Myocyte (in vitro differentiated cells): ENCODE measurements at places on chromosomes 12 and 14.

- peak; percentile 92 for DNase-seq
These were observed 11.2 kb upstream of the PYGL start for GRCh38 chr14:50955373-50956043.

GRCh38 chr12:3035171-3035570 lies 42.0 kb upstream of the TSPAN9 start:
- peak; percentile 71 for DNase-seq

GRCh38 chr14:33539918-33540357 lies 410.9 kb downstream of the EGLN3 start:
- no peak for DNase-seq

DNA sequence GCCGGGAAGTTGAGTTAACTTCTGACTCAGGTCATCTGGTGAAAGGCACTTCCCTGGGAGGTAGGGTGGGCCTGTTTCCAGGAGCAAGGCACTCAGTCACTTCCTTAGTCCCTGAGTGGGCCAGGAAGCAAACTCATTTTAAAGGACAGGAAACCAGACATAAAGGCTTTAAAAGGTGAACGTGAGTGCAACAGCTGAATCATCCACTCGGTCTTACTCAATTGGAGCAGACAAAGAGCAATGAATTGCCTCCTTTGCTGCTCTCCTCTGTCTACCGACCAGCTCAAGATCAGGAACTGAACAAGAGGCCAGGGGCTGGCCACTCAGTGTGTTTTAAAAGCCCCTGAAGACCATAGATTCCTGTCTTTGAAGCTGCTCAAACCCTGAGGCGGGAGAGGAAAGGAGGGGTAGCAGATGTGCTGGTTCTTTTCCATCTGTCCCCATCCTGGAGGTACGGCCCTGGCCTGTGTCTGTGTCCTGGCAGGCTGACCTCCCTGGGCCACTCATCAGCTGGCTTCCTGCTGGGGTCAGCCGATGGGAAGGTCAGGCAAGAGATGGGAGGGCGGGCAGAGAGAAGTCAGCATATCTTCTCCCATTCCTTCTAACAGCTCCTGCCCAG lies 148.9 kb downstream of the PPM1H start:
- no peak for DNase-seq

GRCh38 chr12:120971299-120972180 lies 6.8 kb upstream of the HNF1A start:
- peak; percentile 67 for DNase-seq

- DNase-seq, result peak; percentile 49
These were observed 313.0 kb downstream of the NAV3 start for GRCh38 chr12:78143717-78144116.

DNA sequence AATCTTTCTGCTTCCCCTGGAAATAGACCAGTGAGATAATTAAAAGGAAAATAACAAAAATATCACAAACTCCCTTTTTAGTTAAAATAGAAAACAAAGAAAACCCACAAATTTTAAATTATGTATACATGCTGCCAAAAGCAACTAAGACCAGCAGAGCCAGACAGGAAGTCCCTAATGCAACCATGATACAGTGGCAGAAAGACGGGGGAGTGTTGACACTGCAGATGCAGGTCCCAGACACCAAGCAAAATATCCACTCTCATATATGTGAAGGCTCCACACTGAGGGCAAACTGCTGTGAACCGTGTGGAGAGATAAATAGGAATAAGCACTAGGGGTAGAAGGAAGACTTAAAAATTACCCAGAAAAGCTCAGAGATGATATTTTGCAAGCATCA lies 401.0 kb downstream of the BTG1 start:
- DNase-seq, result no peak

- no peak for DNase-seq
These were observed 62.2 kb upstream of the CCND2 start for GRCh38 chr12:4211372-4211771.

- no peak for DNase-seq
These were observed 26.3 kb downstream of the RBM19 start for GRCh38 chr12:113939867-113940266.

GRCh38 chr14:75175677-75176141 lies 703 bp downstream of the TMED10 start:
- no peak for DNase-seq

- no peak for DNase-seq
These were observed 336.4 kb upstream of the E2F7 start for GRCh38 chr12:77401770-77402081.

DNA sequence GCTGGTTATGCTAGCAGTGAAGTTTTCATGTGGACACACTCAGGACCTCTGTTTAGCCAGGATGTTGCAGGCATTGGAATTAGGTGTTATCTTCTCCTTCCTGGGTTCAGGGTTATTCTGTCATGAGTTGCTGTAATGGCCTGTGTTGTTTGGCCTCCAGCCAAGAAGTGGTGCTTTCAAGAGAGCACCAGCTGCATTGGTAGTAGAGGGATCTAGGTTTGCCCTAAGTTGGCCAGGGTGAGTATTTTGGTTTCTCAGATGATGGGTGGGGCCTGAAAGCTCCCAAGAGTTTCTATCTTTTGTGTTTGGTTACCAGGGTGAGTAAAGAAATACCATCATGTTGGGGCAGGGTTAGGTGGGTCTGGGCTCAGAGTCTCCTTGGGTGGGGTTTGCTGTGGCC lies 2.7 kb upstream of the GZMH start:
- no peak for DNase-seq

DNA sequence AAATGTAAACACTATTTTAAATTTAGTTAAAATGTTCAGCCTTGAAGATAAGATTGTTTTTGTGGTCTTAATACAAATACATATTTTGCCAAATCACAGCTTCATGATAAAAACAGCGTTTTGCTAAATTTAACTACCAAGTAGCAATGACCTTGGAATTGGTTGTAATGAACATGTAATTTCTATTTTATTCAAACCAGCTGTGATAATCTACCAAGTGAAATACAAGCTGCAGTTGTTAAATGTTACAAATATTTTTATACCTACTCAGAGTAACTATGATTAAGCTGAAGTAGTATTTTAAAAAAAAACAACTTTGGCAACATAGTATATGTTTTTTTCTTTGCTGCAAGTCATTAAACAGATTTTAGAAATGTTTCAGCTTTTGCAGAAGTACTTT lies 96.2 kb downstream of the CPSF2 start:
- no peak for DNase-seq

- DNase-seq, result no peak
These were observed 274.1 kb downstream of the ADAMTS20 start for GRCh38 chr12:43277651-43278540.

DNA sequence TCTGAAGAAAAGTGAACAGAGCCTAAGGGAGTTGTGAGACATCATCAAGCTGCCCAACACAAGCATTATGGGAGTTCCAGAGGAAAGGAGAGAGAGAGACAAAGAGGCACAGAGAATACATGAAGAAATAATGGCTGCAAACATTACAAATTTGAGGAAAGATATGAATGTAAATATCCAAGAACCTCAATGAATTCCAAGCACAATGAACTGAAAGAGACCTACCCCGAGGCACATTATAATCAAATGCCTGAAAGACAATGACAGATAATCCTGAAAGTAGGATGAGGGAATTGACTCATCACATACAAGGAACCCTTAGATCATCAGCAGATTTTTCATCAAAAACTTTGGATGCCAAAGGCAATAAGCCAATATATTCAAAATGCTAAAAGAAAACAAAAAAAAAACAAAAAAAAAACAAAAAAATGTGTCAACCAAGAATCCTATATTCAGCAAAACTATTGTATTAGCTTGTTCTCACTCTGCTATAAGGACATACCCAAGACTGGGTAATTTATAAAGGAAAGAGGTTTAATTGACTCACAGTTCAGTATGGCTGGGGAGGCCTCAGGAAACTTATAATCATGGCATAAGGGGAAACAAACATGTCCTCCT lies 37.8 kb downstream of the BCL2L14 start:
- DNase-seq, result no peak

DNA sequence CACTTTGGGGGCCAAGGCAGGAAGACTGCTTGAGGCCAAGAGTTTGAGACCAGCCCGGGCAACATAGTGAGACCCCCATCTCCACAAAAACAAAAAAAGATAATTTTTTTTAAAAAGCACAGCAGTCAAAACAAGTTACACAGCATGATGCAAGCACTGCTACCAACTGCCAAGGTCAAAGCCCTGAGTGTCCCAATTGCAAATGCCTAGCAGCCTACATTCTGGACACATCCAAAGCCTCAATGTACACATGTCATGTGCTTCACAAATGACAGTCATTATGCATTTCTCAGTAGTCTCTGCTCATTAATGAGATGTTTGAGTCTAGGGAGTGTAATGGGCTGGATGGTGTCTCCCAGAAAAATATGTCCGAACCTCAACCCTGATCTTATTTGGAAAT lies 113.7 kb upstream of the CCND2 start:
- no peak for DNase-seq

- DNase-seq, result no peak
These were observed 25.0 kb downstream of the IFT81 start for GRCh38 chr12:110149086-110149660.

GRCh38 chr12:53131844-53132243 lies 28.6 kb downstream of the SOAT2 start:
- no peak for DNase-seq

DNA sequence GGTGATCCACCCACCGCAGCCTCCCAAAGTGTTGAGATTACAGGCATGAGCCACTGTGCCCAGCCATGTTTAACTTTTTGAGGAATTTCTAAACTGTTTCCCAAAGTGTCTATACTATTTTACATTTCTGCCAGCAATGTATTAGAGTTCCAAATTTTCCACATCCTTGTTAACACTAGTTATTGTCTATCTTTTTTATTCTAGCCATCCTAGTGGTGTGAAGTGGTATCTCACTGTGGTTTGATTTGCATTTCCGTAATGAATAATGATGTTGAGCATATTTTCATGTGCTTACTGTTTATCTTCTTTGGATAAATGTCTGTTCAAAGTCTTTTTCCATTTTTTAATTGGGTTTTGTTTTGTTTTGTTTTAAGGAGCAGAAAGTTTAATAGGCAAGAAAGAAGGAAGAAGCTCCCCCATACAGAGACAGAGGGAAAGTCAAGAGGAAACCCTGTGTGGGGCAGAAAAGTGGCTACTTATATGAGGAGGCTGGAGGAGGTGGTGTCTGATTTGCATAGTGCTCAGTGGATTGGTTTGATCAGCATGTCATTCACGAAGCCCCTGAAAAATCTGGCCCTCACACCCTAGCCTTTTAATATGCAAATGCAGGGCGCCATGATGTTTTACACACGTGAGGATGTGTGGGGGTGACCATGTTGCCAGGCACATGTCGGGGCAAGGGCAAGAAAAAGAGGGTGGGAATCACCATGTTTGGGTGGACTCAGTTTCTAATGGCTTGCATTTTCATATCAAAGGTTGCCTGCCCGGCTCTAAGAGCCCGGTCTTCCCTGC lies 14.9 kb downstream of the TXNRD1 start:
- no peak for DNase-seq

DNA sequence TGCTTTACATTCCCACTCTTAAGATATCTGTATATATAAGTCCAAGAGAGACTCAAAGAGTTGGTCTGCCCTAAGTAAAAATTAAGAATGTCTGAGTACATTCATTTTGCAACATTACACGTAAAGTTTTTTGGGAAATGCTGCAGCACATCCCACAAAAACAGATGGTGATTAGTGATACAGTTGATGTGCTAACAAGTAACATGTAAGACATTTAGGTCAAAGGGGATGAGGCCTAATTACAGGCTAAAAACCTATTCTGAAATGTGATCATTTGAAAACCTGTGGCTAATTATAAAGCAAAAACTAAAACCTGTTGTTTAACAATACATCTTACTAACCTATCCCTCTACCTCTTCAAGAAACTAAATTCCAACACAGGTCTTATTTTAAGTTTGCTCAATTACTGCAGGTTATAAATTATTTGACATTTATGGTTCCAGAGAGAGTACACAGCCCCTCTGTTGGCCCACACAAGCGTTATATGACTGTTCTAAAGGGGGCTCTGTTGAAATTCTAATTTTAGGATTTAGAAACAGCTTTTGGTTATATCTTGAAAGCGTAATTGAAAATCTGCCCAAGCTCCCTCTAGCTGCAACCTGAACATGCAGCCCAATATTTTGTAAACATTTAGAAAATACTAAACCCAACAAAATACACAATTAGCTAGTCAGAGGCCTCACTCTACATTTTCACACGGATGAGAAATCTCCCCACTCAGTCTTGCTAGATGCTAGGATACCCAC lies 42.9 kb downstream of the BRAP start:
- DNase-seq, result no peak

DNA sequence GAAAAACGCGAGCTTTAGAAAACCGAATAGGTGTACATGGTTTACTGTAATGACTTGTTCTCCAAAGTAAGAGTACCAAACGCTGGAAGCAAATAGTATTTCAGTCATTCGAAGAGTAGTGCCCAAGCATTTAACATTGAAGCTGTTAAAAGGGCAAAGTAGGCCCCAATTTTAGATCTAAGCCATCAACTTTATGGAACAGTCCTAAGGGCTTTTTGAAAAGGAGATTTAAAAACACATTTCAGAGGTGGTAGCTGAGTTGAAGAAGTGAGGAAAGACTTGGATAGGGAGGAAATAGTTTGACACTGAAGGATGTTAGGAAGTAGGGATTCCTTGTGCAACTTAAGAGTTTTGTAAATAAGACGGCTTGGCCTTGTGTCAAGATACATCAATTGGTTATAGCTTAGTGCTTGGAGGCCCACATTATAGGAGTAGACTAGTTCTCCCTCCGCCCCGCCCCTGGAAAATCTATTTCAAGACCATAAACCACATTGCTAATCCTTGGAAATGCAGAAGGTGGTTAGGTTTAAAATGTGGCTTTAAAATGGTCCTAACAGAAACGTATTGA lies 783 bp upstream of the TUBA1B start:
- peak; percentile 78 for DNase-seq

GRCh38 chr14:36657399-36658122 lies 4.1 kb upstream of the PAX9 start:
- DNase-seq, result no peak

GRCh38 chr12:91718326-91718725 lies 427.3 kb downstream of the BTG1 start:
- no peak for DNase-seq

GRCh38 chr12:80952443-80952842 lies 14.7 kb upstream of the LIN7A start:
- no peak for DNase-seq

DNA sequence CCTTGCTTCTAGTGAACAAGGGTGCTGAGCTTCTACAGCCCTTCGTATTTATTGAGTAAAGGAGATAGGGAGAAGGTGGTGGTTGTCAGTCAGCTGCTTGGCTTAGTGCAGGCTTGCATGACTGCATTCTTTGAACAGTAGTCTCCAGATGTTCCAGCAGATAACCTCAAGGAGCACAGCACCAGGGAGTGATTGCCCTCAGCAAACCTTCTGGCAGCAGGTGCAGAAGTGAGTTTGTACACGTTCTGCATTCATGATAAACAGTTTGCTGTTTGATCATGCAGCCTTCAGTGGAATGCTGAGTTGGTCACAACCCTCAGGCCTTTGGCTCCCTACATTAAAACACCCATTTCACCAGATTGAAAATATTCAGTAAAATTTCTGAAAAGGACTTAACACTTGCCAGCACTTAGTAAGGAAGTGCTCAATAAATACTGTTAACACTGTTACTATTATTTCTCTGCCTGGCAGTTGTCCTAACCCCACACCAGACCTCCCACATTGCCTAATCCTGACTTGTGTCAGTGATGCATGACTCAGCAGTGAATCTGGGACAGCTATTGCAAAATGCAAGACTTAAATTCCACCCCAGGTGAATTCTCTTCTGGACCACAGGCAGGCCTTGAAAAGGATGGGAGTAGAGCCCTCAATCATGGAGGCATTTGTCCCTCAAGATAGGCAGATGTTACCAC lies 18.9 kb upstream of the CARMIL3 start:
- peak; percentile 20 for DNase-seq
